ENCODE measurements at places on chromosomes 6 and 20. TPM values are rescaled to one million over a fixed set of nuclear protein-coding genes. Genes with fewer than 3 reads are reported as not detected.

DEFB124 gene
- total RNA-seq, result not detected

MYH7B gene
- total RNA-seq, result 0.03 TPM

SPATS1 gene
- 0.25 TPM for total RNA-seq

F13A1 gene
- total RNA-seq, result 3.6 TPM

FAM83C gene
- total RNA-seq, result not detected

MLN gene
- total RNA-seq, result not detected

SLC22A3 gene
- 0.06 TPM for total RNA-seq

BMP5 gene
- total RNA-seq, result 1.5 TPM

CD93 gene
- total RNA-seq, result not detected

GGTLC1 gene
- total RNA-seq, result not detected

COL20A1 gene
- total RNA-seq, result 0.37 TPM

LPA gene
- not detected for total RNA-seq

TMEM242 gene
- 8.8 TPM for total RNA-seq

KCNS1 gene
- total RNA-seq, result 0.03 TPM

TSPO2 gene
- not detected for total RNA-seq

TSBP1 gene
- not detected for total RNA-seq

SLC12A5 gene
- 0.77 TPM for total RNA-seq
